ENCODE measurements at places on chromosomes 5 and 9.
A peak's percentile ranks its signal among the peaks of the same experiment; 100 is the strongest.

DNA sequence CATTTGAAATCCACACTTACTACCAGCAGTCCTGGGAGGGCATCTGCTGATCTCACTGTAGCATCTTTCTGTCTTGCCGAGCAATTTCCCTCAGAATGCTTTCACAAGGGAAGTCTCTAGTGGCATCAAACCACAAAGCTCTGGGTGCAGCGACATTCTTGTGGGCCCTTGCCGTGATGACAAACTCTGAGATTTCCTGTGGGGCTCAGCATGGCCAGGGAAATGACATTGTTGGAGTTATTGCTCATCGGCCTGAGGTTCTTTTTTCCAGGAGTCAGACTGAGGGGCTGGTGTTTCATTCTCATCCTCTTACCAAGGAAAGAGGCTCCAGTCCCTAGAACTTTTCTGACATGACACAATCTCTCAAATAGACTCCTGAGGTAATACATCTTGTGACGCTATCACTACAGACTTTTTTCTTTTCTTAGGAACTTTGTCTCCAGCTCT is 51.4 kb downstream of the PFDN1 start:
- peak; percentile 85 for DNase-seq

DNA sequence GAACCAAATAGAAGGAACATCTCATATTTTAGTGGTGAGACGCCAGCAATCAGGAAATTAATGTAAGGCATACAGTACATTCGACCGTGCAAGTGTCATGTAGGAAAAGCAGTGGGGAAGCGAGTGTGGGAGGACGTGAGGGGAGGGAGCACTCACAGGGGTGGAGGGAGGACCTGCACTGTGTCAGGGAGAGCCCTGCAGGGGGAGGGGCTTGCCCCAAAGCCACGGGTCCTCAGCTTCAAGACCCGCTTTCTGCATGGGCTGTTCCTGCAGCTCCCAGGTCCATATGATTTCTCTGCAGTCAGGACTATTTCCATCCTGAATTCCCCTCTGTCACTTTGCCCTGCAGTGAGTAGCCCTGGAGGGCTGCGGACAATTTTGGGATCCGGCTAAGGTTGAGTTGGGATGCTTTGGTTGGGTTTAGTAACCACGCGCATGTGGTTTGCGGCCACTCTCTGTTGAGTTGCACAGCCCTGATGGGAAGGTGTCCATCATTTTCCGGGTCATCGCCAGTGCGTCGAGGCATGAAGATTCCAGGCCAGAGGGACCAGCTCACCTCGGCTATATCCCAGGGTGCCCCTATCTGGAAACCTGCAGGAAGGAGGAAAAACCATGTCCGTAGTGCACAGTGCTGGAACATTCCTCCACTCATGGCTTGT is 61.9 kb downstream of the IRX1 start:
- no peak for DNase-seq

GRCh38 chr5:95078868-95079267 is 206.0 kb downstream of the MCTP1 start:
- no peak for DNase-seq

DNA sequence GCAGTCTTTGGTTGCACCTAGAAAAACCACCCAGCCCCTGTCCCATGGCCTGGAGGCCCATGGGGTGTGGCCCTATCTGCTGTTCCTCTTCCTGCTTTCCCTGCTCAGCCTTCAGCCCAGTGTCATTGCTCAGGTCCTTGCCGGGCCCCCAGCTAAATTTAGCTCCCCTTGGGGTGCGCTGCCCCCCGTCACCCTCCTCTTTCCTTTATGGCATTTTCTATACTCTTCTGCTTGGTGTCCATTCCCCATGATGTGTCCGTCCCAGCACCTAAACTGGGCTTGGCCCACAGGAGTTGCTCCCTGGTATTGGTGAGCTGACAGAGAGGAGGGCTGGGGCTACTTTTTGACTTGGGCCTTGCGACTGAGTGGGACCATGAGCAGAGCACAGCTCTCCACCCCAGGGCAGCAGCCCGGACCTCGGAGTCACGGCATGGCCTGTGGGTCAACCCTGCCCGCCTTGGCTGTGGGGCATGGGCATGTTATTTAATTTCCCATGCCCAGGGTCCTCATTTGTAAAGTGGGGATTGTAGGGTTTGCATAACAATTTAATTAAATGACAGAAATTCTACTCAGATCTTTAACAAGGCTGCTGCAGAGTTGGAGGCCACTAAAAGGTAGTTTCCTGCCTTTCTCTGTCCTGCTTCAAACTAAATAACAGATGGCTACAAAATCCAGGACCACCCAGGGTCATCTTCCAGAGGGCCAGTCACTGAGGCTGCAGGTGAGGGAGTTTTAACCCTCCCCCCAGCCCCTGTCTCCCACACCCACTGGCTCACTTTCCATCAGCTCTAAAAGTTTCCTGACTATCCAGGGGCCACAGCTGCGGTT is 98.2 kb downstream of the DAP start:
- DNase-seq, result no peak

DNA sequence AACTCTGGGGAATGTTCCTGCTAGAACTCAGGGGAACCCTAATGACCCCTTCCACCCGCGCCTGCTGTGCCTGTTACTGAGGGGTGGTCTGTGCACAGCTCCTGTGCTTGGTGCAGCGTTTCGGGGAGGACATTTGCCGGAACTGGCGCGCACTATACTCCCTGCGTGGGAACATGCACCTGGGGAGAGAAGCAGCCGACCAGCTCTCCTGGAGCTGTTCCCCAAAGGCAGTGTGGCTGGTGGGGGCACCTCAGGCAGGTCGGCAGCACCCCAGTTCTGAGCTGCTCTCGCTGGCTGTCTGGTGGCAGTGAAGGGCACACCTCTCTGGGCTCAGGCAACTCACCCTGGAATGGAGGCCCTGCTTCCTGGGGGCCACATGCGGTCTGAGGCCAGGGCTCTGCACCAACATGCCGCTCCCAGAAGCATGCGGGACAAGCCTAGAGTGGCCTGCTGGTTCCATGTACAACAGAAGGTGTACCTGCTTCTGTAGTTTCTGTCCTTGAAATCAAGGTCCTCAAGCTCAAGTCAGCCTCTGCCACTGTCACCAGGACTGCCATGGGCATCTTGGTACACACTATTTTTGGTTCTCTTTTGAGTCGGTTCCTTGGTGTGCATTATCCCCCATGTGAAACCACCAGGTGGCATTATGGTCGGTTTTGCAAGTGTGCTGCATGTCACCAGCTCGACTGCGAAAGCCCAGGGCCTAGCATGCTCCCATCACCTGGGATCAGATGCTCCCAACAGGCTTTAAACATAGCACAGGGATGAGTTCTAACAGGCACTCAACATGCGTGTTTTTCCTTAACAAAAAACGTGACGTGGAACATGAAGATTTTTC is 7.8 kb upstream of the MRNIP start:
- DNase-seq, result no peak

GRCh38 chr9:132011309-132011708 is 68.4 kb downstream of the MED27 start:
- DNase-seq, result no peak

- DNase-seq, result no peak
Observed at GRCh38 chr5:176877793-176878331, 21.3 kb downstream of the HK3 start.

- no peak for DNase-seq
Observed at GRCh38 chr5:151483176-151483575, 35.8 kb downstream of the SLC36A1 start.

GRCh38 chr5:133552925-133553525 is 59.3 kb downstream of the FSTL4 start:
- peak; percentile 25 for DNase-seq

DNA sequence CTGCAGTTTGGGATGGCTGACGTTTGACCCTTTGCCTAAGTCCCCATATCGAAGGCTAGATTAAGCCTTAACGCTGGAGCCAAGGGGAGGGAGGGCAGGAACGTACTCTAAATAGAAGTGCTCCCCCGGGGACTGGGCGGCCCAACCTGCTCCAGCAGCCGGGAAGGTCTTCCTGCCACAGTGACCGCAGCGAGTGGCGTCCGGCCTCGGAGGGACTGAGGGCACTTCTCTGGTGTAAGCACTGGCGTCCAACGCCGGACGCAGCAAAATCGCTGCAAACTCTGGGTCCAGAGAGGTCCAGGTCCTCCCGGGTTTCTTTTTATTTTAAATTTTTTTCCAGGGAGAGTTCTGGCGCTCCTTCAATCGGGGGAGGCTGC is 505 bp upstream of the ACER2 start:
- DNase-seq, result peak; percentile 27

GRCh38 chr5:139755892-139756671 is 39.5 kb upstream of the PSD2 start:
- no peak for DNase-seq

Data from hepatic stellate cell (primary cell).